RPMI7951 (cell line): ENCODE measurements at places on chromosomes 1 and 21.

DNA sequence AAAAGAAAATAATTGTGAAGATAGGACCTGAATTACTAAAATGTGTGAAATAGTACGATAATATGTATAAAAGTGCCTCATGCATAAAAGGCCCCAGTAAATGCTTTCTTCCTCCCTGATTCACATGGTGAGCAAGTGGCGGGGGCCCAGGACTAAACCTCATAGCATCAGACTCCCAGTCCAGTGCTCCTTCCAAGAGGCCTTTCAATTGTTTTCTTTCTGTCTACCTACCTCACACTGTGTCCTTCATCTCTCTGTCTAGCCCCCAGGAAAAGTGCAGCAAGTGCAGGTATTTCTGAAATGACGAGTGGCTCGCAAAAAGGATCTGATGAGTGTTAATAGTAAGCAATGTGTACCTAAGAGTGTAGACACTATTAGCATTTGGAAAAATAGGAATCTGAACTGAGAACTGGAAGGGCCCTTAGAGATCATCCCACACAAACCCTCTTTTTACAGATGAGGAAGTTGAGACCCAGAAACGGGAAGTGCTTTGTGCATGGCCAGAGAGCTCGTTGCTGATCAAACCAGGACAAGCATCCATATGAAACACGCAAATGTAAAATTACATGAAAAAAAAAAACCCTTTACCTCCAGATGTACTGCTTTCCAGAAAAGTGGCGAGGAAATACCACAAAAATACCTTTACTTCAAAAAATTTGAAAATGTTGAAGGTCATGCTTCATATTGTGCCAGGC is 118.2 kb upstream of the HOOK1 start:
- no peak for DNase-seq

GRCh38 chr1:8061210-8061609 is 35.1 kb upstream of the ERRFI1 start:
- DNase-seq, result peak; percentile 90

DNA sequence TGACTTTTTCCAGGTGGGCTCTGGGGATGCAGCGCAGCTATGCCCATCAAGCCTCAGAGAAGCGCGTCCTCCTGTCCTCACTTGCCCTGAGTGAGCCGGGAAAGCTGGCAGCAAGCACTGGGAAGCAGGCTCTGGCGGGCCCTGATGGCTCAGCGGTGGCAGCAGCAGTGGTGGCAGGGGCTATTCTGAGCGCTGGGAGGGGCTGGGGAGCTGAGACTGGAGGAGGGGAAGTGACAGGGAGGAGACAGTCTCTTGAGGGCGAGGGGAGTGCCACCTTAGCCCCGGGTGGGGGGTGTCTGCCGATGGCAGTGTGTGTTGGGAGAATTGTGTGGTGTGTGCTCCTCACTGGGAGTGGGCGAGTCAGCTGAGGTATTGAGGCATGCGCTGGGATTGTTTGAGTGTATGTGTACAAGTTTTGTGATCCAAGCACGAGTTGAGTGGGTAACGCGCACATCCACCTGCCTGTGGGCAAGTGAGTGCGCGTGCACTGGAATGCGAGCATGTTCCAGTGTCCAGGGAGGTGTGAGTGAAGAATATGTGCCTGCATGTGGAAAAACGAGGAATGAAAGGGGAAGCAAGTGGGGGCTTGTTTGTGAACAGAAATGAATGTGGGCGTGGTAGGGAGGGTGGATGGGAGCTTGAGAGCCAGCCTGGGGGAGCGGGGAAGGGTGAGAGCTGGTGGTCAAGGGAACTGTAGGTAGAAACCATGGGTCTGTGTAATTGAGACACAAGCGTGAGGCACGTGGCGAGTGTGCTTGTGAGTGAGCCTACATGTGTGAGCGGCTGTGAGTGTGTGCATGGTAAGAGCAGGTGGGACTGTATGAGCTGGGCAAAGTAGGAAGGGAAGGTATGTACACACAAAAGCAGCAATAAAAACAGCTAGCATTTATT is 2.9 kb upstream of the FOXO6 start:
- no peak for DNase-seq

DNA sequence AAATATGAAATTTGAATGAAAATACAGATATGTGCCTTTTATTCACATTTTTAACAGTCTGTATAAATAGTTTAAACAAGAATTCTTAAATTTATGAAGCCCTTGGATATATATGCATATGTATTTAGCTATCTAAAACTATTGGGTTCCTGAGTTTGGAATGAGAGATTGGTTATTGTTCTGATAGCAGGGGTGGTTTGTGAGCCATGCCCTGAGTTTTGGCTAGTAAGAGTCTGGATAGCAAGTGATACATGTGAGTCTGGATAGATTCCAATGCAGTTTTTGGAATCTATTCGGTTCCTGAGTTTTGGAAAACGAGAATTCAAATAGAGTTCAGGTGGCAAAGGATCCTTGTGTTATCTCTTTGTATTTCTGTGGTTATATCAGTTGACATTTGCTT is 2.8 kb downstream of the MAN1A2 start:
- DNase-seq, result peak; percentile 12

DNA sequence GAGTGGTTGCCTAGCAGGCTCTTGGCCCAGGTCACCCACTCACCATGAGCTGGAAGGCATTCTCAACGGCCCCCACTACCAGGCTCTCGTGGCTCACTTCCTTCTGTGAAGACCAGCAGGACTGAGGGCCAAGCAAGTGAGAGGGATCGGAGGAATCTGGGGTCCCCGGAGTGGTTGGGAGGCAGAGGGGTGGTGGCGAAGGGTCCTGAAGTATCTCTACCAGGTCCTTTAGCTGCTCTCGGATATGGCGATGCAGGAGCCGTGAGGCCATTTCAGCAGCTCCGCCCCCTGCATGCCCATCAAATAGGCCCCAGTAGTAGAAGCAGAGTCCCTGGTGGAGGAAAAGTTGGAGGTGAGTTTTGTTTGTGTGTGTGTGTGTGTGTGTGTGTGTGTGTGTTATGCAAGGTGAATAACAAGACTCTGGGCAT is 2.4 kb downstream of the PPM1J start:
- DNase-seq, result no peak

- no peak for DNase-seq
These were observed 6.8 kb downstream of the SMIM1 start for GRCh38 chr1:3779265-3779911.

GRCh38 chr1:85681087-85681486 is 27.1 kb downstream of the ZNHIT6 start:
- DNase-seq, result peak; percentile 45

- peak; percentile 92 for DNase-seq
These were observed 23.8 kb upstream of the LDLRAP1 start for GRCh38 chr1:25519624-25520023.

DNA sequence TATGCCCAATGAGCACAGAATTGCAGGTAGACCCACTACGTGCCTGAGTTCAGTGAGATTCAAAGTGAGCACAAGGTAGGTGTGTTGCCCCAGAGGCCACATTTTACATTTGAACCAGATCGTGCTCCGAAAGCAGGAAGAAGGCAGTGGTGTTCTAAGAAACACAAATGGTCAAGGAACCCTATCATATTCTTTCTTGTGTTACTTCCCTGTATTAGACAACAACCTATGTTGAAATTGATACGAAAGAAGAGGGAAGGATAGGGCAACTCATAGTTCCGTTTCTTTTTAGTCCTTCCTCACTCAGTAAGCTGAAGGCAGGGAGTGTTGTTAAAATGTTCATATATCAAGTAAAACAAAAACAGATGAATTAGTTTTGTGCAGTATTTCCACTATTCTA is 33.9 kb downstream of the OLFML2B start:
- no peak for DNase-seq
